ENCODE measurements at places on chromosomes 4 and X.

GRCh38 chrX:80576806-80577533 is 156.7 kb downstream of the TENT5D start:
- DNase-seq: no peak

GRCh38 chrX:65596270-65597034 is 61.9 kb upstream of the LAS1L start:
- no peak for DNase-seq

DNA sequence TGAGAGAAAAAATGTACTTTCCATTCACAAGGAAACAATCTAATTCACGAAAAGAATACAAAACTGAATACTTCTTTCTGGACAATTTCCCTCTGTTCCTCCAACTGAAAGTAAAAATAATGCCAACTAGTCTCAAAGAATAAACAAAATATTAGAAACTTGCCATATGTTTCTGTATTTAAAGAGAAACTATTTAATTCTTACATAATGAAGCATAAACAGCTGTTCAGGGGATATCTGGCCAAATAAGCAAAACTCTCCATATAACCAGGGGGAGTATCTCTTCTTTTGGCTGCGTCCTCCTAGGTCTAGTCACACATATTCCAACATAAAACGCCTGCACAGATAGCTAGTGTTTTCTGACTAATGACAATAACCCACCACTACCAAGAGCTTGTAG is 805 bp downstream of the GATB start:
- DNase-seq: no peak

- no peak for DNase-seq
Measured at GRCh38 chr4:158130204-158130603, 42.6 kb downstream of the GASK1B start.

DNA sequence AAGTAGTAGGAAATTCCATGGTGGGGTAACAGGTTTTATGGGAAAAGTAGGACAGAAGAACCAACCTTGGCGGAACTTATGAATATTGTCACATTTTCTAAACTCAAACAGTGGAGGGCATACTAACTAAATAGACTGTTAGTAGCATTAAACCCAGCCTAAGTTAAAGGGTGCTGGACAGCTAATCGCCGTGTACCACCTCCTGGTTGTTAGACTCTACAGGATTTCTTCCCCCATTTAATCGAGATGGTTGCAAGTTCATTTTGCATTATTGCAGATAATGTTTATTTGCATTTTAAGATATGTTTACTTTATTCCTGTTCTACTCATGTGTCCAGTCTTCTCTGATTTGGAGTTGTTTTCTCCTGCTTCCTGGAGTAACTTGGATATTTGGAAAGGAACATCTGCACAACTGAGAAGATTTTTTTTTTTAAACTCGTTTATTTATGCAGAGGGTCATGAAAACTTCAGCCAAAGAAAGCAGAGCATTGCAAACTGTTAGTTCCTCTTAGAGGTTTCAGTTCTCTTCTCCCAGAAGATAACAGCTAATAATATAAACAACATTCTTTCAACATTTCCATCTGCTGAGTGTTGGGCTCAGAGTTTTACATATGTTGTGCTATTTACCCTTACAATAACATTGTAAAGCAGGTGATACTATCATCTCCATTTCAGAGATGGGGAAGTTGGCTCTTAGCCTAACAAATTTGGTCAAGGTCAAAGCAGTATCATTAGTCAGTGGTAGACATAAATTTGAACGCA is 51.5 kb upstream of the TBC1D9 start:
- DNase-seq: no peak

DNA sequence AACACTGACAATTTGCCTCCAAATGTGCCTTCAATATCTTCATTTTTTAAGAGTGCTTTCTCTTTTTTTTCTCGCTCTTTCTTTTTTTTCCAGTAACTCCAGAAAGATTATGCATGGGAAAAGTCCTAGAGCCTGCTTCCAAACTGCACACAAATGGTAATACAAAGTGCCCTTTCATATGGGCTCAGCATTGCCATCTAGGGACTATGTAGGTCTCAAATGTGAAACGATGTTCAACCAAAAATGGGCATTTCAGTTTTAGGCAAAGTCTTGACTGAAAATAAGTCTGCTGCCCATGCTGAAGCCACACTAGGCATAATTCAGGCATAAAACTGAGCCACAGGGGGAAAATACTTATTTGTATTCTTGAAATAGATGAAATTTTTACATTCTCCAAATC is 65.6 kb downstream of the SYNPO2 start:
- DNase-seq: peak; percentile 16

- DNase-seq: no peak
Measured at GRCh38 chrX:105210258-105210657, 10.2 kb downstream of the TEX13A start.

GRCh38 chrX:25005382-25006185 is 10.2 kb downstream of the ARX start:
- DNase-seq: no peak

DNA sequence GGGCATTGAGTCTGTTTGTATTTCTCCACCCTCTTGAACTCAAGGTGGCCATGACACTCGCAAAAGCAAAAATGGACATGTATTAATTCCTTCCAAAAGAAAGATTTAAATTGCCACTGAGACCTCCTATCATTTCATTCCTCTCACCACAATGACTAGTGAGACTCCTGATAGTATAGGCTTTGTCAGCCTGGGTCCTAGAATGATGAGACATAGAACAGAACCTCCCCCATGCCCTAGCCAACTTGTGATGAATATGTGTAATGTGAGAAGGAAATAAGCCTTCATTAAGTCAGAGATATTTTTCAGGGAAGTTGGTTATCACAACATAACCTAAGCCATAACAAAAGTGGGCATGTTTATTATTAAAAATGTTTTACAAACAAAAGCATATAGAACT is 62.5 kb downstream of the ASB9 start:
- no peak for DNase-seq

DNA sequence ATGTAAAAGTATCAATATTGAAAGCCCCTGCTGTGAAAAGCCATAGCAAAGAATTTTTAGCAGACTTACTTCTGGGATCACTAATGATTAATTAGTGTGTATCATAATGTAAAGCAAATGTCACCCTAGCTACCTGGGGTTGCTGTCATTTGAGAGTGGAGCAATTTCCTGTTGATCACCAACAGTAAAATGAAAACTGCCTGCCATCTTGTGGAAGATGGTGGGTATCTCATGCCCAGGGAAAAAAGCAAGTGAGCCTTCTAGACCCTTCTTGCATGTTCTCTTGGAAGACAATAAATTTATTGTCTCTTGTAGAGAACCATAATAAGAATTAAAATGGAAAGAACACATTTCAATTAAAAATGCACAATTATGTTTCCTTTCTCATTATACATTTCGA is 360.2 kb downstream of the ZIC3 start:
- DNase-seq: peak; percentile 6

DNA sequence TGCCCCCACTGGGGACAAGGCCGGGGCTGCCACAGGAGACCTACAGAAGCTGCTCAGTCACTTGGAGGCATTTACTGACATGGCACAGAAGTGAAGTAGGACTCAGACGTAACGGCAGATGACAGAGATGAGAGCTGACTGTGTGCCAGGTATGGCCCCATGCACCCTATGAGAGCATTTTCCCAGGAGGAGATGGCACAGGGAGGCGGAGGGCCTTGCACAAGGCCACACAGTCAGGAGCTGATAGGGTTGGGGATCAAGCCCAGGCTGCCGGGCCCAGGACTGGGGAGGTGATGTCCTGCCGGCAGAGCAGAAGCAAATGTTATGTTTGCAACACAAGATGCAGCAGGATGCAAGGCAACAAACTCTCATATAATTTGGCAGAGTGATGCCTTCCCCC is 34.1 kb downstream of the NAT8L start:
- no peak for DNase-seq

DNA sequence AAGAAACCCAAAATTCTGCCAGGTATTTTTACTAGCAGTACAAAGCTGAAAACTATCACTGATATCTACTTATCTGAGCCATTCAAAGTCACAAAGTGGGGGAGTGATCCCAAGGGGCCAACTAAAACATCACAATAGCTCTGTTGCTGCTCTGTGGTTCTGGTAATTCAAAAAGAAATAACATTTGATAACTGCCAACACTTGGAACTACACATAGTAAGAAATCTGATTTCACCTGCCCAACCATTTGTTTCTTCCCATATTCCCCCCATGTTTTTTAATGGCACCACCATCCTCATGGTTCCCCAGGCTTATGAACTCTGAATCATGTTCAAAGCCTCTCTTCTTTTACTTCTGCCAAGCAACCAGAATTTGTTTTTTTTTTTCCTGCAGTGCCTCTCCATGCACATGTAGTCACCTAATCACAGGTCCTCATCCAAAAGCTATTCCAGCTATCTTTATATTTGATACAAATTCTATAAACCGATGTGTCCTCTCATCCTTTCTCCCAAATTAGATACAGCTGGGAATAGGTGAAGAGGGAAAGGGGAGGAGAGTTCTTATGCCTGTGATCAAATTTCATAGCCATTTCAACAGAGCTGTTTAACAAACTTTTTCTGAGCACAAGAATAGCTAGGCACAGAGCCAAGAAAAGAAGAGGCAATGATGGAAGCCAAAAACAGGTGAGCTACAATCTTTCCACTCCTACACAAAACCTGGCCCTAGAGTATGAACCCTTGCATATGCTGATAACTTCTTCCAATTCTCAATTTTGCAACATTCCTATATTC is 7.7 kb downstream of the AMMECR1 start:
- no peak for DNase-seq

DNA sequence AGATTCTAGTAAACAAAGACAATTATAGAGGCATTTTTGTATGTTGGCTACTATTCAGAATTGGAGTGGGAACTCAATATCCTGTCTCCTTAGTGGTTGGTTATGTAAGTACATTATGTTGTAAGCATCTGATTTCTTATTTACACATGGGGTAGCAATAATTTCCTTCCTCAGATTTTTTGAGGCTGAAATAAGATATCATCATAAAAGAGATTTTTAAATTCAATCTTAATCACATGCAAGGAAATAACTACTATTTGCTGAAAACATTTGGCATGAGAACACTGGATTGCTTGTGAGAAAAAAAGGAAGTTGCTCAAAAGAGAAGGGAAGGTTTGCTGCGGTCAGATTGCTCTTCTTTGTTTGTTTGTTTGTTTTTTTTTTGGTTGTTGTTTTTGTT is 437.7 kb upstream of the HS3ST1 start:
- DNase-seq: no peak

DNA sequence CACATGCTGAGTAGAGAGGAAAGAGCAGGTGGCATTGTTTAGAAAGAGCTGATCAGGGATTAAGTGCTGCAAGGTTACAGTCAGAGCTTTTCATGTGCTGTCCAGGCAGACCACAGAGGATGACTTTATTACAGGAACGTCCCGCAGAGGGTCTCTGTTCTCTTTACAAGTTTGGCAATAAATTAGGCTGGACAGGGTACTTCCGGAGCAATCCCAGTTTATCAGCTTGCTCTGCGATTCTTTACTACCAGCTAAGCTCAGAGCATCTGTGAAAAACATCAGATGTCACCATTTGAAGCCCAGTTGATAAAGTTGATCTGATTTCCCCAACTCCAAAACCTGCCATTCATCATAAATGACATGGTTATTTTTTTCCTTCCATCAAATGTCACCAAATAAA is 633.1 kb downstream of the NLGN4X start:
- no peak for DNase-seq

- DNase-seq: peak; percentile 12
Measured at GRCh38 chr4:139816856-139817255, 151.2 kb downstream of the MGST2 start.

DNA sequence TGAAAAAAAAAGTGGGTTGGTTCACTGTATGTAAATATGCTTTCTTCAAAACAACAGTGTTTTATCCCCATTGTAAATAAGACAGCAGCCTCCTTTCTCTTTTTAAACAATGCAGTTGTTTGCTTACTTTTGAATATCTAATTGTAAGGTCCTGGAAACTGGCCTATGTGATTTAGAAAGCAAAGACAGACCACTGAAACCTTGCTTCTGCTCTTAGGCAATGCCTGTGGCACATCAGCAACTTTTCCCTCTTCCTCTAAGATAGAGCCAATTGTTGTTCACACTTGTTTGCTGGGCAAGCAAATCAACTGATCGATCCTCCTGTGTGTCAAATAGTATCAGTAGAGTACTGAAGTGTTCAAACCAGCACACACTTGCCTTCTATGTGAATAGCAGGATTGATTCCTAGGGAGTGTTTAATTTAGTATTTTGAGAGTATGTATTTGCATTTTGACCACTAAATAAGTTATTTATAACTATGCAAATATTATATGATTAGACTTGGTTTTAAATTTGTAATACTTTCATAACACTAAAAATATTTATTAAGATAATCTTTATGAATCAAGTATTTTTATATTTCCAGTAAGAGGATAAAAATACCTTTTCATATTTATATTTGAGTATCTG is 55.4 kb upstream of the GRPR start:
- no peak for DNase-seq

DNA sequence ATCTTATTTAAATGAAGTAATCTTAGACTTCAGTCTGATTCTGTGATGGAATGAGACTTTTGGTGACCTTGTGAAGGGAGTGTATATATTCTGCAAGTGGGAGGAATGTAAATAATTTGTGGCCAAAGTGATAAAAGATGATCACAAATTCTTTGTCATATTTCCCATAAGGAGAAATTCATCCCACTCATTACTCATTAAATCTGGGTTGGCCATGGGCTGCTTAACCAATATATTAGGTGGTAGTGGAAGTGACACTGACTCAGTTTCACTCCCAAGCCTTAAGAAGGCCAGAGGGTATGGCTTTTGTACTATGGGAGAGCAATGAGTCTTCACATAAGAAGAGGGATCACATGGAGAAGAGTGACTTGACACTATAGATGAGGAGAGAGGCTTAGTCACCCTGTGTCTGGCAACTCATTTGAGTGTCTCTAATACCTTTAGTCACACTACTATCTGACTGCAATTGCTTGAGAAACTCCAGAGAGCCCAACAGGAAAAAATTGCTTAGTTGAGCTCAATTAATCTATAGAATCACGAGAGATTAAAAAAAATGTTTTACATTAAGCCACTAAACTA is 408.2 kb upstream of the PITX2 start:
- DNase-seq: no peak

DNA sequence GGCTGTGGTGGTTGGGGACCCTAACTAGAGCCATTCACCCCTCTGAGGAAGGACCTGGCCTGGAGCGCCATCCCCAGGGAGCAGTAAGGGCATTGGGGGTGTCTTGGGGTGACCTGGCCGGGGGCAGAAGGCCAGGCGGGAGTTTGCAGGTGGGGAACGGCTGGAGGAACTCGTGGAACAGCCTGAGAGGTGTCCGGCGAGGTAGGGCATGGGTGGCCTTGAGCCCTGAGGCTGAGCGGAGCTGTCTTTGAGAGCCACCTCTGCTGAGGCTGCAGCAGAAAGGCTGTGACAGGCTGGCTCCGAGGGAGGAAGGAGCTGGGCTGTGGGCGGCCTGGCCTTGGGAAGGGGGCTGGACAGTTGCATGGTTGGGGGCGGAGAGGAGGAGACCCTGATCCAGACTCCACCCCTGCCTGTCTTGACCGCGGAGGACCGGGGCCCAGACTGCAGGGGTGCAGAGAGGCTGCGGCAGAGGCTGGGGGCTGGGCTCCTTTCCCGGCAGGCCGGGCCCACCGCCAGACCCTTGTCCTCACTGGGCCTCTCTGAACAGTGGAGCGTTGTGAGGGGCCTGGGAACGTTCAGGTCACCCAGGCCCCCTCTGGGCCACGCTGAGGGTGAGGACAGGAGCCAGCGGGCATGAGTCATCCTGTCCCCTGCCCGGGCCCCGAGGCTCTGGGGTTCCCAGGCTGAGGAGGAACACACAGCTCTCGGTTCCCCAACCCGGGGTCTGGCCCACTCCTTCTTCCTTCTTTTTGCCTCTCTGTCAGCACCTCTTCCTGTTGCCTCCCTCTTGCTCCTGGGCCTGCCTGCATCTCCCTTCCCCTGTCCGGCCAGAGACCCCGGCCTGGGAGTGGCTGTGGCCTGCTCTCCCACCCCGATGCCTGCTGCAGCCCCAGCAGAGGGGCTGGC is 8.1 kb downstream of the SH3BP2 start:
- DNase-seq: no peak

GRCh38 chr4:152106781-152107321 is 346.0 kb upstream of the GATB start:
- DNase-seq: no peak
